Brain (organoid and tissue), 16 donors: ENCODE measurements at places on chromosomes 5 and 9. TPM values are rescaled to one million over a fixed set of nuclear protein-coding genes. Genes with fewer than 3 reads are reported as not detected.

GRCh38 chr9:91422758-91423711 lies 597 bp downstream of the NFIL3 start:
- DNase-seq = peak; percentile 89

DNA sequence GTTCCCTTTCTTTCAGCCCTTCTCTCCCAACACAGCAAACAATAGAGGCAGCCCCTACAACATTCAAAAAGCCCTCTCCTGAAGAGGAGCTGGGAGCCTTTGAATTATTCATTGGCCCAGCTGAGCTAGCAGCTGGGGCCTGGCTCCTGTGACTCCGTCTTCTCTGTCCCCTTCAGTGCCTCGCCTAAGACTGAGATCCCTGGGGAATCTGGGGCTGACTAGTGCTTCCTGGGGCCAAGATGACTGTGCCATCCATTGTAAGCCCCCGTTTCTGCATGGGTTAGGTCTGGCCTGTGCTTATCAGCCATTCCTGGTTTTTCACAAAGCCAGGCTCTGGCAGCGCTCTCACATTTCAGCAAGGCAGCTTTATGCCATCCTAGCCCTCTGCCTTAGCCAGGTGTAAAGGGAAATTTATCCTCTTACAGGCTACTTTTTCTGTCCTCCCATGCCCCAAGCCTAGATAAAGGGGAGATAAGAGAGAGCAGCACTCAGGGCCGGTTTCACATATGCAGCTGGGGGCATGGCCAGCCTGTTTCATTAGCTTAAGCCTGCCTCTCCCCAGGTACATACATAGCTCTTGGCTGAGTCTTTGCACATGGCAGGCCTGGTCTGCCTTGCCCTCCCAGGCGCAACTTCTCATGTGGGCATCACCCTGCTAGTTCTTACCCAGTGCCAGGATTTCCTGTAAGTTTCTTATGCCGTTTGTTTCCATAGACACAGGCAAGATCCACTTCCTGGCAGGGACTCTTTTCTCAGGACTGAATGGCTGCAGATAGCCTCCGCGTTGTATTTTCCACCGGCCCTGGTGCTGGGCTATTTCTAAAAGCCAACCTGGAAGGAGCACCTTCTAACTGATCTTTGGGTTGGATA lies 15.8 kb downstream of the PTPA start:
- peak; percentile 65 for DNase-seq

DNA sequence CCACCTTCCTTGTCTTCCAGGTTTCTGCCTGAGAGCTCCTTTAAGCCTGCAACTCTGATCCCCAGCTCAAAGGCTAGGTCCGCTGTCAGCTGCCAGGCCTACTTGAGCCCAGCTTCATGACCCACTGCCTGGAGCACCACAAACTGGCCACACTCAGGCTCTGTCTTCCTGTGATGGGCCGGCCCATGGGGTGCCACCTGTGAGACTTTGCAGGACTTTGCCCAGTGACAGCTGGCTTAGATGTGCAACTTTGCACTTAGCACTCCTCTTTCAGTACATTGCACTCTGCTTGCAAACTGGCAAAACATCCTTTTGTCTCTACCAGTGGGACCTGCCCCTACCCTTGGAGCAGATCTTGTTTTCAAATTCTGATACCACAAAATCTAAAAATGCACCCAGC lies 311.5 kb upstream of the PDE4D start:
- no peak for DNase-seq

- no peak for DNase-seq
Measured at GRCh38 chr5:169527066-169527465, 56.5 kb upstream of the SPDL1 start.

DNA sequence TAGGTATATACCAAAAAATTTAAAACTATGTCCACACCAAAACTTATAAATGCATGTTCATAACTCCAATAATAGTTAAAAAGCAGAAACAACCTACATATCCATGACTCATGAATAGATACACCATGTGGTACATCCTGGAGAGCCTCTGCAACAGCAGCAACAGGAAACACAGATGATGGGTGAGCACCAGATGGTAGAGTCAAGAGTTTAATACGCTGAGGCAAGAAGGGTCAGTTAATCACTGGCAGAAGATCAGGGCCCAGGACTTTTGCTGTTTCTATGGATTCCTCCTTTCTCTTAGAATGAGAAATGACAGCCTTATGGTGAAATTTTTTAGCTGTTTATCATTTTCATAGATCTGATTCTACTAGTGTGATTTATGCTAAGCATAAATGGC lies 351.8 kb upstream of the ADAMTSL1 start:
- DNase-seq = peak; percentile 14

- DNase-seq = no peak
Measured at GRCh38 chr9:17315341-17315740, 180.5 kb downstream of the CNTLN start.

GRCh38 chr5:121415270-121415669 lies 436.4 kb upstream of the FTMT start:
- no peak for DNase-seq

DNA sequence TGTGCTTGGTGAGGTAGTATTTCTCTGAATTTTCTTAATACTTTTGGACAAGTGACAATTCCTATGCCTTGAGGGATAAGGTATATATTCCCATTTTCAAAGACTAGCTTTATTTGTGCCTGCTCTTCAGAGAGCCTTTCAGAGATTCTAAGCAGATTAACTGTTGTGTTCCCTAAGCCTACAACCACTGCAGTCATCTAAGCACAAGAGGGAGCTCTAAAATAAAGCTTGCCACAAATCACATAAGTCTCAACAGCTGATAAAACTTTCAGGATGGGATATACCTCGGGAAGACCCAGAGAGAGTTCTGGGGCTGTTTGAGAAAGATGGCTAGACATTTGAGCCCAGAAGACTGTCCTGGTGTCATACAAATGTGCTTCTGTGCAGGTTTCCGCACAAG lies 157.3 kb downstream of the CYLC2 start:
- no peak for DNase-seq

GRCh38 chr9:91253488-91253887 lies 108.2 kb downstream of the AUH start:
- no peak for DNase-seq

GRCh38 chr5:107395632-107396350 lies 274.9 kb downstream of the EFNA5 start:
- no peak for DNase-seq

DNA sequence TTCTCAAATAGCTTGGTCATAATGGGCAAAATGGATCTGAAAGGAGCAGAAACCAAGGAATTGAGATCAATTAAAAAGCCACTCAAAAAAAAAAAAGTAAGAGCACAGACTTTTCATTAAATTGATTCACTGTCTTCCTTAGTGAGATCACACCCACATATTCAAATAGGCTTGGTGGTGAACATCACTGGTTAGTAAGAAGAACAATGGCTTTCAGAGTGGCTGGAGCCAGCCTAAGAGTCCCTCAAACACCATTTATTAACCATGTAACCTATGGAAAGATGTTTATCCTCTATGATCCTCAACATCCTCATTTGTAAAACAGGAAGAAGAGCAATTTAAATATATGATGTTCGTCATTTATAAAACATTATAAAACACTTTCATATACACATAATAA lies 12.4 kb downstream of the CCDC112 start:
- DNase-seq = no peak

DNA sequence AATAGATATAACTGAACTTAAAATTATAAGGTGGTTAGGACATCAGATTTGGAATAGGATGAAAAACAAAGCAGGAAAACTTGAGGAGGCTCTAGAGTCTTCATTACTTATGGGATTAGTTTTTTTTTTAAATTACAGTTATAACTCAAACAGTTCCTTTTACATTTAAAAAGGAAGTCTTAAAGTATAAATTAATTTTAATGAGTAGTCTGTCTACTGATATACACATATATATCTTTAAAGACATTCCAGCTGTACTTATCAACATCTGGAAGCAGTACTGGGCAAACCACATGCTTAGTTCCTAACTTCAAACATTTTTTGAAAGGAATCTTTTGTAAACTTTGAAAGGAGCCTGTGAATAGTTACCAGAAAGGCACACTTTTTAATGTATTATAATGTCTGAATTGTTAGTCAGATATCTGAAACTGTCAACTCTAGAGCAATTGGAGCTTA lies 6.0 kb downstream of the ACTBL2 start:
- DNase-seq = no peak

DNA sequence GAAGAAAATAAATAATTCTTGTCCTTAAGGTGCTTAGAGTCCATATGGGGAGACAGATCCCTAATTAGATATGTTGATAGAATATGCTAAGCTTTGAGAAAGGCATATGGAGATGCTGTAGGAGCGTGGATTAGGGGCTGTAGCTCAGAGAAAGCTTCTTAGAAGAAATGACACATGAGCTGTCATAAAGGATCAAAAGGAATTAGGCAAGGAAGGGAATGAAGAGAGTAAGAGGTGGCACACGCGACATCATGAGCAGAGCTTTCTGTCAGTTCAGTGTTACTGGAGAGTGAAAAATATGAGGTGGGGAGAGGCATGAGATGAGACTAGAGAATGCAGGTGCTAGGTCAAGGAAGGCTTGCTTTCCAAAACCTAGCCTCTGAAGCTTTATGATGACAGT lies 118.6 kb downstream of the KIAA0825 start:
- peak; percentile 5 for DNase-seq

GRCh38 chr5:94440015-94440414 lies 178.4 kb downstream of the KIAA0825 start:
- no peak for DNase-seq

DNA sequence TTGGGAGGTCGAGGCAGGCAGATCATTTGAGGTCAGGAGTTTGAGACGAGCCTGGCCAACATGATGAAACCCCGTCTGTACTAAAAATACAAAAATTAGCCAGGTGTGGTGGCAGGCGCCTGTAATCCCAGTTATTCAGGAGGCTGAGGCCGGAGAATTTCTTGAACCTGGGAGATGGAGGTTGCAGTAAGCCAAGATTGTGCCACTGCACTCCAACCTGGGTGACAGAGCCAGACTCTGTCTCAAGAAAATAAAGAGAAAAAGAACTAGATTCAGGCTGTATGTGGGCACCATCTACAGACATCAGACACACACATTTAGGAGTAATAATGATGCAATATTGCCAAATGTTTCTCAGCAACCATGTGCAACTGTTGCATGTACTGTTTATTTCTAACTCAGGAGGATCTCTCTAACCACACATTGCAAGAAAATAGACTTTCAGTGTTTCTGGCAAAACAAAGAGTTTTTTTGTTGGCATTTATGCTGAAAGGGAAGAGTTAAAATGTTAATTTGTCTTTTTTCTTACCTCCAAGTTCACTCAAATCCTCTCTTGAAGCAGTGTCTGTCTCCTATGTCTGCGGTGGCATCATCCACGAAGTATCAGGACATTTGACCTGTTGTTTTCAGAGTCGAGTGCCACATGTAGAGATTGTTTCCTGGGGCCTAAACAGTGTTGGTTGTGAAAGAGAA lies 5.1 kb upstream of the ORM1 start:
- no peak for DNase-seq

- no peak for DNase-seq
Measured at GRCh38 chr5:72954389-72954788, 1.5 kb upstream of the FCHO2 start.

- DNase-seq = no peak
Measured at GRCh38 chr5:143826951-143827444, 15.0 kb downstream of the HMHB1 start.

The PCDHAC1 gene
- 0.81 TPM for polyA plus RNA-seq

The DBN1 gene
- polyA plus RNA-seq = 275 TPM

The ADGRD2 gene
- polyA plus RNA-seq = 5.0 TPM

The NXNL2 gene
- 0.37 TPM for polyA plus RNA-seq

The TLR4 gene
- 2.0 TPM for polyA plus RNA-seq

The PRDM9 gene
- not detected for polyA plus RNA-seq

The AK1 gene
- polyA plus RNA-seq = 245 TPM

The ARAP3 gene
- polyA plus RNA-seq = 3.5 TPM
